ENCODE measurements at places on chromosomes 16 and 17. TPM values are rescaled to one million over a fixed set of nuclear protein-coding genes. Genes with fewer than 3 reads are reported as not detected.

GRCh38 chr16:53043428-53043831, 9.3 kb downstream of the CHD9NB start:
- DNase-seq, result no peak

Gene FOXF1
- 0.26 TPM for total RNA-seq

Gene MTSS2
- 9.9 TPM for total RNA-seq

Gene PRR15L
- total RNA-seq, result not detected

Gene SYNRG
- total RNA-seq, result 17.7 TPM

Data from dermis microvascular lymphatic vessel endothelial cell (primary cell).